Activated gamma-delta T cell treated with Interleukin-2 at 50 U/mL for 16 hours (primary cell): ENCODE measurements at places on chromosomes 2 and 18.

DNA sequence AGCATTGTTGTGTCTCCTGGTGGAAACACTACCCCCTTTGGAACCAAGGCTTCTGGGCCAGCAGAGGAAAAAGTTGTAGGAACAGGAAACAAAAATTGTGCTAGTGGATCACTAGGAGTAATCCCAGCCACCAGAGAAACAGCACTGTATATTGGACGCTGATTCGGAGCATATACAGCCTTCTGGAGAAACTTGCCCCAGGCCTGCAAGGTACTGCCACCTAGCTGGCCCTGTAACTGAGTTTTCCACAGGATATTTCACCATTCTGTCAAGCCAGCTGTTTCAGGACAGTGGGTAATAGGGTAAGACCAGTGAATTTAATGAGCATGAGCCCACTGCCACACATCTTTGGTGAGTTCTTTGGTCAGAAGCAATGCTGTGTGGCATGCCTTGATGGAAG is 25.1 kb upstream of the EMILIN2 start:
- no peak for DNase-seq

GRCh38 chr2:158120102-158120501 is 18.4 kb downstream of the UPP2 start:
- DNase-seq: no peak

GRCh38 chr18:26926066-26926675 is 60.7 kb upstream of the AQP4 start:
- no peak for DNase-seq

DNA sequence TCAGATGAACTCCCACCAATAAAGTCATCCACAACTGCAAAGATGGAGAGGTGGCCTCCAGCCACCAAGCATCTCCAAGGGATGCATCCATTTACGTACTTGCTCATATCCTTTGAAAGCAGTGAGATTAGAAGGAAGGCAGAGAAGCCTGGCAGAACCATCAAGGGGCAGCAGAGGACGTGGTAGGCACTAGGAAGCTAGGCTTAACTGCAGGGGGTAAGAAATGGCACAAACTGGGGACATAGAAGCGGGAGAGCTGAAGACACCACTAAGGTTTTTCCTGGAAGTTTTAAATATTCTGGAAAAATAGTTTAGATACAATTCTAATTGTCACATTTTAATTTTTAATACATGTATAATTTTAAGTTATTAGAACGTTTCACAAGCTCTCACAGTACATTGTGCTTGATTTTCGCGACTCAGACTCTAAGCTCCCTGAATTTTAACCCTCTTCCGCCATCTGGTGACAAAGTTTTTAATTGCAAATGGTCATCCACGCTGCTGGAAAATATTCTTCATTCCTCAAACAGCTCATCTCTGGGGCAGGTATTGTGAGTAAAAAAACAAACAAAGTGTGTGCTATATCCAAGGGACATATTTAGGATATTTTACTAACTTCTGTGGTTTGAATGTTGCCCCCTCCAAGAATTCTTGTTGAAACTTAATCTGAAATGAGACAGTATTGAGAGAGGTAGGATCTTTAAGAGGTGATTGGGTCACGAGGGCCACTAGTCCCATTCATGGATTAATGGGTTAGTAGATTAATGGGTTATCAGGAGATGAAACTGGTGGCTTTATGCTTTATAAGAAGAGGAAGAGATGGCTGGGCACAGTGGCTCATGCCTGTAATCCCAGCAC is 1.6 kb upstream of the PSTPIP2 start:
- peak; percentile 54 for DNase-seq

DNA sequence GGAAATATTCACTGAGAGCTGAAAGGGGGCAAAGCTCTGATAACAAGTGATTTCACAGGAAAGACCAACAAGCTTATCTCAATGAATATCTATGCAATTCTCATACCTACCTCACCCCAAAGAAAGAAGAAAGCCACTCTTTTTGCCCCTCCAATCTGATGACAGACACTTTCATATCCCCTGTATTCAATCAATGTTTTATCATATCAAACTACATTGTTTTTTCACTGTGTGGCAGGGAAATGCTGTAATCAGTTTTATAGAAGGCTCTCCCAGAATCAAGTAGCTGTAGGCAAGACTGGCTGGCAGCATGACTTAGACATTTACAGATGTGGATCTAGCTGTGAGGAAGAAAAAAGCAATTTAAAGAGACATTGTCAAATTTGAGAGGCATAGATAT is 81.3 kb upstream of the PIK3C3 start:
- DNase-seq: no peak

- DNase-seq: no peak
These were observed 182.5 kb upstream of the OSR1 start for GRCh38 chr2:19540739-19541525.

DNA sequence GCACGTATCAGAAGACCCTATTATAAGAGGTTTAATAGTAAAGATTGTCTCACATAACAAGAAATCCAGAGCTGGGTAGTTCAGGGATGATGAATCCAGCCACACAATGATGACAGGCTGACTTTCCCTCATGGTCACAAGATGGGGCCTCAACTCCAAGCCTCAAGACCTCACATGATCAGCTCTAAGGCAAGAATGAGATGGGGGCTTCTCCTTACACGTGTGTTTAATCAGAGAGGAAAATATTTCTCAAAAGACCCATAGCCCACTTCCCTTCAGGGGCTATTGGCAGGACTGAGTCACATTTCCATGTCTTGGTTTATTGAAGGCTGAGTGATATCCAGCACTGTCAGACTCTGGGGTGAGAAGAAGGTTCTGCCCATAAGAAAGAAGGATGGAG is 100.2 kb upstream of the FOSL2 start:
- DNase-seq: no peak

DNA sequence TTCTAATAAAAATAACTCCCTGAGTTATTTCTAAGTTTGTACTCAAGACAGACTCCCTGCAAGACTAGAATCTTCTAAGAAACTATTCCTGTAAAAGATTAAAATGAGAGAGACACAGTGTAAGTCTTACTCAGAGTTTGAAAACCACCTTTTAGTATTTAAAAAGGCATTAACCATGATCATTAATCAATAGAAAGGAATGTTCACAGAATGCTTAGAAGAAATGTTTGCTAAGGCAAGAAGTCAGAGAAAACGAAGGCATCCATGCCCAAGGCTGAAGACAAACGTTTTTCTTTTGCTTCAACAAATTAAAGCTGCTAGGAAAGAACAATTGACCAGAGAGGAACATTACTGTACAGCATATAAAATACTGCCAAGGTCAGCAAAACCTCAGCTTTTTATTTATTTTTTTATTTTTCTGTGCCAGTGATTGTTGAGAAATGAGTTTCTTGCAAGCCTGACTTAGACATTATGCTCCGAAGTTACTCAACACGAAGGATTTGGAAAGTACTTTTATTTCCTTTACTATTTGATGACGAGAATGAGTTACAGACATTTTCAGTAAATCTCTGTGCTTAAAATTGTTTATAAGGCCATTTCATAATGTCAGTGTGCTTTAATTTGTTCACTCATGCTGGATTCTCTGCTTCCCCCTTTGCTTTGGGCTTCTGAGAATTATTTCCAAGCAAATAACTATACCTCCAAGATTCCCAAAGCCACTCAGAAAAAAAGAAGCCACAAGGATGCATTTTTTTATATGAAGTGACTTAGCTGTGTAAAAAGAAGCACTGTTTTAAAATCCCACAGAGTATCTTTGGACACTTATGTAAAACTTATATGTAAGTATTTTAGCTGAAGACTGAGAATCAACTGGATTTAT is 20.5 kb downstream of the RND3 start:
- no peak for DNase-seq

GRCh38 chr18:54268751-54269150 is 566 bp upstream of the POLI start:
- DNase-seq: no peak

DNA sequence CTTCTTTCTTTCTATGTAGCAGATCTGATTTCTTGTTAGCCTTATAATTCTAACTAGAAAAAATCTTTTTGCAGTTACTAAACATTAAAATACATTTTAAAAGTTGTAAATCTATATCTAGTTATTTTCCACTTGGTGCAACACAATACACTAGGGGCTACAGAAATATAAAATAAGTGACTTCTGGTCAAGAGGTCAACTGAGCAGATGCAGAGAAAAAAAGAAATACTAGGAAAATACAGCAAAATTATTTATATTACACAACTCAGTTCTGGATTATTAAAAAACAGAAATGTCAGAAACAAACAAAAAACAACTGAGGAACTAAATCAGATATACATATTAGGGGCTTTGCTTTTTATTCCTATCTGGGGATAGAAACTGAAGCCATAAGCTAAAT is 83.9 kb downstream of the L3MBTL4 start:
- no peak for DNase-seq

GRCh38 chr2:237478979-237479378 is 8.1 kb upstream of the MLPH start:
- DNase-seq: no peak

- no peak for DNase-seq
These were observed 5.4 kb upstream of the TDRD15 start for GRCh38 chr2:21118302-21118920.
